ENCODE measurements at places on chromosomes 7 and 10.
A peak's percentile ranks its signal among the peaks of the same experiment; 100 is the strongest.

- no peak for DNase-seq
Observed at GRCh38 chr10:22667093-22667480, 47.3 kb downstream of the PIP4K2A start.

DNA sequence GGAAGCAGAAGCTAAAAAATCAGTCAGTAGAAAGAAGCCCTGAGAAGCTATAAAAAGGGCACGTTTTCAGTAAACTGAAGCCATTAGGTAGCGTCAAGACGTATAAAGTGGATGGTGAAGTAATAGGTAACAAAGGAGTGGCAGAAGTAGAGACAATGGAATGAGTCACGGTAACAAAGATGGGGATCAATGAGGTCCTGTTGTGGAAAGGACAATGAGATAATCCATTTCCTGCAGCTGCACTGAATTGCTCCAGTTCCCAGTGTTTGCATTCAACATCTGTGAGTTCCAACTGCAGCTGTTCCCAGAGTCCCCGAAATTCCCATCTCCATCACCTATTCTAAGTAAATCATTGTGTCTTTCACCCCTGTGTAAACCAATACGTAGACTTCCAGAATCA is 4.8 kb upstream of the HYCC1 start:
- no peak for DNase-seq

DNA sequence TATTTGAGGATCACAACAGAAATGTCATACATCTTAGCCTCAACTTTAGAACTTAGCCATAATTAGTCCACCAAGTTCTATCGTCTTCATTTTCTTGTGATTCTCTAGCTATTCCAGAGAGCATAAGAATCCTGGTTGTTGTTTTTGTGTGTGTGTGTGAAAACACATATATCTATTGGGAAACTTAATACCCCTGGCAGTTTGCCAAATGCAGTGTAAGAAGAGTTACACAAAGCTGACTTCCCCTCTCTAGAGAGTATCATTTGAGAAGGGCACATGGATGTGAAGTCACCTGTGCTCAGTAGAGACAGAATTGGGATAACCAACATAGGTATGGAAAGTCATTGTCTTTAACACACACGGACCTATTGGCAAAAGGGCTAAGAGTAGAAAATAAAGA is 19.3 kb downstream of the FOXI2 start:
- no peak for DNase-seq

DNA sequence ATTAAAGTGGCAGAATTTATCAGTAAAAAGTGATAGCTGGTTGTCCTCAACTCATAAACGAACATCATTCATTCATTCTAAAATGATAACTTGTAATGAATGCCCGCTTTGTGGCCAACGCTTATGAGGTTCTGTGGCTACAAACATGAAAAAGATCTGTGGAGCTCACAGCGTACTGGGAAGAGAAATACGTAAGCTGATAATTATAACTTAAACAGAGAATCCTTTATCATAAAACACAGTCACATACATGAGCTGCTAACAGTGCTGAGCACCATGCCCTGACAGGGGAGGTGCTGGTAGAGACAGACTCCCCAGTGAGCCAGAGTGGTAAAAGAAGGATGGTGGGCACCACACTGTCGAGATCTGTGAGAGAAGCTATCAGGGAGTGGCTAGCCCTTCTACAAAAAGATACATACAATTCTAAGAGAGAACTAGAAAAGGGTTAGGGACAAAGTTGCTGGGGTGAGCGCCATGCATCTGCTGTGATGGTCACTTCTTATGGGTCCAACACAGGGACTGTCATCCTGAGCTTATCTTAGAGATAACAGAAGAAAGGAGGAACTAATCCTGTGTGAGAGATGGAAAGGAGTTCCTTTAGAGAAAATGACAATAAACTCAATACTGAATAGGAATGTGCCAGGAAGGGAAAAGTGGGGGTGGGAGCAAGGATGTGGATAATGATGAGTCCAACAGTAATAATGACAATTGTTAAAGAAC is 106.7 kb downstream of the USP6NL start:
- DNase-seq, result no peak

DNA sequence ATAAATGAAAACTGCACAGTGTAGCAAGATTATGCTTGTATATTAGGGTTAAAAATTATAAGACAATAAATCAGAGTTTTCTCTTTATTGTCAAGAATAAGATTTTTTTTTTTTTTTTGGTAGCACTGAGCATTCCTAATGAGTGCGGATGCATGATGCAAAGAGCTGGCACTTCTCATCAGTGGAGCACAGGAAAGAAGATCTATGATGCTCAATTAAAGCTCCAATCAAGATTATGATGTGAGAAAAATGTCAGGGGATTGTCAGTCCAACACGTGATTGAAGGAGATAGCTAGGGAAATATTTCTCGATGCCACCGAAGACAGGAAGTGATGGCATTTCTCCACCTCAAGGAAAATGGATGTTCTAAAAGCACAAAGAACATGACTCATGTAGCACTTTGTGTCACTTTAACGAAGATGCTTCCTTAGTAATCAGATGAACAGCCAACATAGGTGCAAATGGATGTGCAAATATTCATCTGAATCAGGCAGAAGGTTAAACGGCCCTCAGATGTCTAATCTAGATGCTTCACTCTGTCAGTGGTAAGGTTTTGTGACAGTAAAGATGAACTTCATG is 240.9 kb downstream of the THSD7A start:
- no peak for DNase-seq

GRCh38 chr10:89909752-89910151 is 208.4 kb downstream of the KIF20B start:
- no peak for DNase-seq

DNA sequence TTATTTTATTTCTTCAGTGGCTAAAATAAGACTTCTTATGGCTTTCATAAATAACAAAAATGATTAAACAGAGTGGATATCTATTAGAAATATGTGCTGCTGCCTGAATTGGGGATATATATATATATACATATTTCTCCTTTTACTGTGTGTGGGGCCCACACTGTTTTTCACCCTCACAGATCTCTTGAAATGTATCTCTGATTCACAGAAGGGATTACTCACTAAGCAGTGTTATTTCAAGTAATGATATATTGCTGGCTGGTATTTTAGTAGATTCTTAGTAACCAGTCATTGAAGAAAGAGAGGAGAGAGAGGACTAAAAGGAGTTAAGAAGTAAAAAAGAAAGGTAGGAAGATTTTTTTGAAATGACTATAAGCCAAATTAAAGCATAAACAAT is 308.6 kb upstream of the NRP1 start:
- no peak for DNase-seq

DNA sequence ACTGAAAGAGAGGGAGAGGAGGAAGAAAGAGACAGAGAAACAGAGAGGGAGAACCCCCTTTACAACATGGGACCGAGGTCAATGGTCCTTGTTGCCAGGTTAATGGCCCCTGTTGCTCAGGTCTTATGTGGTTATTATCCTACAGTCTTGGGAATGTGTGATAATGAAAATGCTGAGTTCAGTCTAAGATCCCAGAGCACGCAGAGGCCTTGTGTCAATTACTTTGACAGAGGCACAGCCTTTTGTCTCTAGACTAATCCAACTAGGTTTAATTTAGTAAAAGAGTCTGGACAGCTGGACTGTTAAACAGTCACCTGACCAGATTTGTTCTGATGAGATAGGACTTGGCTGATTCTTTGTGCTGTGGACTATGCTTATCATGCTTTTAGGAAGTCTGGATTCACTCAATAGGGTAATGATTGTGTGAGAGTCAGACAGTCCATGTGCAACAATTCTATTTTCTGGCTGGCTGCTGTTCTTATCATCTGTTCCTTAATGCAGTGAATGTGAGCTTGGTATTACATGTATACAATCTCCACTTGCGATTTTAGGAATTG is 157.4 kb upstream of the MAGI2 start:
- DNase-seq, result no peak

- no peak for DNase-seq
Observed at GRCh38 chr10:29326886-29327745, 38.2 kb downstream of the LYZL1 start.

DNA sequence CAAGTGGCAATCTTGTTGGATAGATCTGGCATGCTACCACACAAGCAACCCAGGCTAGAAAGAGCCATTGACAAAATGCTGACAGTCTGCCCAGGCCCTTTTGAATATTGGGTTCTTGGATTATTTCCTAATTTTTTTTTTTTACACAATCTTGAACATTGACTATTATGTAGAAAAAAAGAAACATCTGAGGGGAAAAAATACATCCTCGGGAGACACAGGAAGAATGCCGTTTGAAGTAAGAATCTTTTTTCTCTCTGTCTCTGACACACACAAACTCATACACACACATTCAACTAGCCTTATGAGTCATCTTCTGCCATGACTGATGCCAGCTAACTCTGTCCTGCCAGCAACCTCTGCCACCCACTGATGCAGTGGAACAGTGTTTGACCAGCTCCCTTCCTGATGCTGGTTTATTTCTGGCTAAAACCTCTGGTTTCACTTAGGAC is 47.2 kb downstream of the SORBS1 start:
- DNase-seq, result no peak

GRCh38 chr10:71242622-71243009 is 30.2 kb downstream of the UNC5B start:
- no peak for DNase-seq

DNA sequence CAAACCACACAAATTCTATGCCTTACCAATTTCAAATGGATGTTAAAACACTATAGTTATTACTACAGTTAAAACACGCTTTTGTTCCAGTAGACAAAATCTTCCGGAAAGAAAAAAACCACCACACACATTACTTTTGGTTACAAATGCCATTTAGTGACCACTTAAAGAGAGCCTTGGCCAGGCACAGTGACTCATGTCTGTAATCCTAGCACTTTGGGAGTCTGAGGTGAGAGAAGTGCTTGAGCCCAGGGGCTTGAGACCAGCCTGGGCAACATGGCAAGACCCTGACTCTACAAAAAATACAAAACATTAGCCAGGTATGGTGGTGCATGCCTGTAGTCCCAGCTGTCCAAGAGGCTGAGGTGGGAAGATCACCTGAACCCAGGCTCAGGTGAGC is 7.2 kb downstream of the TNPO3 start:
- no peak for DNase-seq

DNA sequence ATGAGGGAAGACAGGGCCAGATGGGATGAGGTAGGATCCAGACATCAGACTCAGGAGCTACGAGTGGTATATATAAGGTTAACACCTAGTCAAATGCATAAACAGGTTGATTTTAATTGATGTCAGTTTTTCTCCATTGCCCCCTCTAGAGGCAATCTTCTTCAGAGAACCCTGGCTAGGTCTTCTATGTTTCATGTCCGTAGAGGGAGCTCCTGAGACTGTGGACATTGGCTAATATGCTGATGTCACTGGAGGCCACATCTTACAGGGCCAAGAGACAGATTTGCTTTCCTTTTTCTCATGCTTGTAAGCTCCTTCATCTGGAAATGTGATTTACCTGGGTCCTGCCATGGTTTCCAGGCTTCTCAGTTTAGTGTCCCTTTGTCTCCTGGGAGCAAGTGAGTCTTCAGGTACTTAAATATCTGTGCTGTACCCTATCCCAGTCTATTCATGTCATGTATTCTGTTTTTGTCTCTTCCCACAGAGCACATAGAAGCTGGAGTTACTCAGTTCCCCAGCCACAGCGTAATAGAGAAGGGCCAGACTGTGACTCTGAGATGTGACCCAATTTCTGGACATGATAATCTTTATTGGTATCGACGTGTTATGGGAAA is 161.6 kb upstream of the PRSS1 start:
- DNase-seq, result no peak

GRCh38 chr10:98617906-98618520 is 171.3 kb upstream of the HPS1 start:
- DNase-seq, result no peak

DNA sequence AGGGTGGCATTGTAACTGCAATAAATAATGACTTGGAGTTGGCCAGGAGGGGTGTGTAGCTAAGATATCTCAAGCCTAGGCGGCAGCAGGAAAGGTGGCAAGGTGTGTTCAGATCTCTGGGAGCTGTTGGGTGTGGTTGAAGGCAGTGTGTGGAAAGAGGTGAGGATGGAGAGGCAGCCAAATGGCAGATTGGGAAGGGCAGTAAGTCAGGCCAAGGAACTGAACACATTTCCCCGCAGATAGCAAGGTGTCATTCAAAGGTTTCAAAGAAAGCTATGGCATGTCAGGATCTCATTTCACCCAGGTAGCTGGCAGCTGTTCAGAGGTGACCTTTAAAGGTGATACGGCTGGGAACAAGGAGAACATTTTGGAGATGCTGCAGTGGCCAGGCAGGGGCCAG is 586.0 kb upstream of the MGMT start:
- no peak for DNase-seq

GRCh38 chr7:158263964-158264748 is 323.5 kb downstream of the PTPRN2 start:
- no peak for DNase-seq

GRCh38 chr10:88899886-88900285 is 19.8 kb downstream of the STAMBPL1 start:
- no peak for DNase-seq

DNA sequence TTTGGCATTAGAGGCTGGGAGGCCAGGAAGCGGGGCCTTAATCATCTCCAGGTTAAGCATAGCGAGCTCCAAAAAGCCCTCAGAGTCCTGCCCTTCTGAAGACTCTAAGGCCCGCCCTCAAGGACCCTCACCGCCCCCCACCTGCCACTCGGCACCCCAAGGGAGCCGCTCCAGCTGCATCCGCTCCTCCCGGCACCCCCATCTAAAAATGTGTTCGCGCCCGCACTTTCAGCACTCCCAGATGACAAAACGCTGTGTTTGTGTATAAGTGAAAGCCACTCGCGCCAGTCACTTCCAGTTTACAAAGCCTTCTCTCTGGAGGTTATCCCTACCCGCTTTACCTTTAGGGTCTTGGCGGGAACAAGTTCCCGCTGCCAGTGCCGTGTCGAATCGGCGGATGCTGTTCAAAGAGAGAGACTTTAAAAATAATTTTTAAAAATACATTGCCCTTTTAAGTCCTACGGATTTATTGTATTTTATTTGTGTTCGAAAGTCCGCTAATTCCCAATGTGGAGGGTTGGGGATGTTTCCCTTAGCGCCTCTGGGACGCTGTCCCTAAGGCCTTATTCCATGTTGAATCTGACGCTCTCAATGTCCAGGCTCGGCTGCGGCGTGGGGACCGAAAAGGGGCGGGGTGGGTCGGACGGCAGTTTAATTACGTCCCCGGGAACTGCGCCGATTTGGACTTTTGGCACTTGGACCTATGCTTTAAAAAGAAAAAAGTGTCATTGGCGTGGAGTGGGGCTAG is at the start of the genes DCLRE1A and NHLRC2:
Gene DCLRE1A, minus strand, starts transcription at position 70 of the 748 bp plus-strand sequence. CDS start 900 bp downstream, outside the sequence.
Gene NHLRC2, plus strand, starts transcription at position 649 of the 748 bp plus-strand sequence. CDS start 212 bp downstream, outside the sequence.
- DNase-seq, result peak; percentile 72

DNA sequence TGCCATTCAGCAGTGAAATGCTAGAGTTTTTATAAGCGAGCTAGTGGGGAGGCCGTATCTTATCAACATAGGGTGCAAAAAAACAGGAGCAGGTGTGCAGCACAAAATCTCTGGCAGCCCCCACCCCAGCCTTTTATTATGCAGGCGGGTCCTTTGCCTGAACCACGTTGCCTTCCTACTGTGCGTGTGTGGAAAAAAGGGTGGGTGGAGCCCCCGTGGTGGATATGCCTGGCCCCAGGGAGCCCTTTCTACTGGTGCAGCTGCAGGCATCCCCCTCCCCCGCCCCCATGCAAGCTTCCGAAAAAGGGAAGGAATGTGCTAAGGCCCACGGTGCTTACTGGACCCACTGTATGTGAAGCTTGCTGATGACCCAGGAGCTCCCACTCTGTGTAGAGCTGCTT is 175.9 kb downstream of the USP6NL start:
- no peak for DNase-seq

GRCh38 chr7:142847353-142847752 is 7.5 kb upstream of the EPHB6 start:
- no peak for DNase-seq
